Epithelial cell of proximal tubule (primary cell): ENCODE measurements at places on chromosomes 7 and 10.

- no peak for DNase-seq
Observed at GRCh38 chr7:106279425-106280197, 5.2 kb downstream of the NAMPT start.

DNA sequence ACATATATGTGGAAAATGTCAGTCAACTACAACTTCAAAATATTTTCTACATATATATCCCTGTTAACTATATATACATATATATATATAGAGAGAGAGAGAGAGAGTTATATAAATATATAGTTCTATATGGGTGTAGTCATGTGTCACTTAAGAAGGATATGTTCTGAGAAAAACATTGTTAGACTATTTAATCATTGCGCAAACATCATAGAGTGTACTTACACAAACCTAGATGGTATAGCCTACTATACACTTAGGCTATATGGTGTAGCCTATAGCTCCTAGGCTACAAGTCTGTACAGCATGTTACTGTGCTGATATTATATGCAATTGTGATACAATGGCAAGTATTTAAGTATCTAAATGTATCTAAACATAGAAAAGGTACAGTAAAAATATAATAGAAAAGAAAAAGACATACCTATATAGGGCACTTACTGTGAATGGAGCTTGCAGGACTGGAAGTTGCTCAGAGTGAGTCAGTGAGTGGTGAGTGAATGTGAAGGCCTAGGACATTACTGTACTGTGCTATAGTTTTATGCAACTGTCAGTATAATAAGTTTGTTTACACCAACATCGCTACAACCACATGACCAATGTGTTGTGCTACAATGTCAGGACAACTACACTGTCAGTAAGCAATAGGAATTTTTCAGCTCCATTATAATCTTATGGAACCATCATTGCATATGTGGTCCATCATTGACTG, 18.0 kb upstream of the FGL2 start:
- no peak for DNase-seq

DNA sequence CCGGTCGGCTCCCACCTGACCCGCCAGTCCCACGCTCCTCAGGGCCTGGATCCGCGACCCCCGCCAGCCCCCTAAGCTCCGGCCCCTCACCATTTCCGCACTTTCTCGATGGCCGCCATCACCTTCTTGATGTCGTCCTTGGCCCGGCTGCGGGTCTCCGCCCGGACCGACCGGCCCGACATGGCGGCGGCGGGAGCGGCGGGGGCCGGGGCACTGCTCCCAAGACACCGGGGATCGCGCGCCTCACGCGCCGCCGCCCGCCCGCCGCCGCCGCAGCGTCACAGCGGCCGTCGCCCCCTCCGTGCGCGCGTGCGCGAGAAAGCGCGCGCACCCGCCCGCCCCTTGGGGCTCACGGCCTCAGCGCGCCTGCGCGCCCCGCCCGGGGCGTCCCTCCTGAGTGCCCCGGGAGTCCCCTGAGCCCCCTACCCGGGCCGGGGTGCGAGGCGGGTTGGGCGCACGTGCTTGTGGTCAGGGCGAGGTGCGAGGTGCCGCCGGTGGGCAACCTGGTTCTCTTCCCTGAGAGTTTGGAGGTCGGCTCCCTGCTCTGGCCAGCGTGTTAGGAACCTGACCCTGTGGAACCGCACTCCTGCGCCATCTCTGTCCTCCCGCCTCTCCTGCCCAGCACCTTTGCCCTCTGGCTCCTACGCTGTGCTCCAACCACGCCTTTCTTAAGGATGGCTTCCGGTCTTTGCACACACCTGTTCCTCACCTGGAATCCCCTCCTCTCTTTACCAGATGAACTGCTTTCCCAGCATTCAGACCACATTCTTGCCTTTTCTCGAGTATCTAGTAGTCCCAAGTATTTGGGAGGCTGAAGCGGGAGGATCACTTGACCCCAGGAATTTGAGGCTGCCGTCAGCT, at the start of gene BCL7B:
TSS of gene BCL7B (minus strand) at position 294 of the 861 bp plus-strand sequence. CDS start at position 182, 112 bp downstream.
- DNase-seq = no peak

GRCh38 chr10:61751599-61751998, 88.9 kb downstream of the CABCOCO1 start:
- no peak for DNase-seq

- no peak for DNase-seq
Observed at GRCh38 chr10:77664008-77664407, 26.4 kb upstream of the KCNMA1 start.

DNA sequence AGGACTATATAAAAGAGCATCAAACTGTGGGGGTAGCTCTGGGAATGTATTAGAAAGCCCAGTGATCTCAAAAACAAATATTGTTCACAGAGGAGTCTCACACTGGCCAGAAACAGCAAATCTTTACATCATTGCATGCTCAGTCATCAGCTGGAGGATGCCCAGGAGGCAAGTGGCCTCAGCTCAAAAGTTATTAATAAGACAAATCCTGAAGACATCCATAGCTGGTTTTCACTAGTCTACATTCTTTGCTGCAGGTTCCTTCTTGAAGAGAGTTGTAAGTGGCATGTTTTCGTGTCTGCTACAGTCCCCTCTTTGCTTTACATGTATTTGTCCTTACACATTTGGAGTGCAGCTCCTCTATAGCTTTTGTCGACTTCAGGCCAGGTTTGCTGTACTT, 8.6 kb upstream of the CCDC7 start:
- no peak for DNase-seq

- DNase-seq = no peak
Observed at GRCh38 chr7:142717453-142717852, 31.8 kb upstream of the PRSS1 start.

- DNase-seq = no peak
Observed at GRCh38 chr7:73521636-73522104, 423 bp downstream of the BAZ1B start.

- no peak for DNase-seq
Observed at GRCh38 chr7:88310956-88311674, 4.4 kb upstream of the STEAP4 start.

- DNase-seq = no peak
Observed at GRCh38 chr10:79061441-79062315, 7.1 kb upstream of the ZMIZ1 start.
